Type B pancreatic cell (in vitro differentiated cells): ENCODE measurements at places on chromosomes 4 and X. TPM values are rescaled to one million over a fixed set of nuclear protein-coding genes. Genes with fewer than 3 reads are reported as not detected.

MAGEC3 gene
- 0.14 TPM in 1 of 2 replicates, not detected in the other for total RNA-seq

ANXA3 gene
- total RNA-seq: 56.6 and 135 TPM in 2 replicates

SERPINA7 gene
- total RNA-seq: not detected in 2 replicates

TDO2 gene
- 8.0 and 10.6 TPM in 2 replicates for total RNA-seq

DKK2 gene
- total RNA-seq: 0.81 and 15.1 TPM in 2 replicates

SPANXA1 gene
- total RNA-seq: not detected in 2 replicates

LAGE3 gene
- 12.9 and 15.9 TPM in 2 replicates for total RNA-seq

MUC7 gene
- total RNA-seq: not detected in 2 replicates

GPR173 gene
- total RNA-seq: 4.5 and 11.5 TPM in 2 replicates

- H3K27me3 ChIP-seq: no peaks in the 10 kb centered on the region
- no peak for DNase-seq
- no peaks in the 10 kb centered on the region for H3K36me3 ChIP-seq
- H3K4me3 ChIP-seq: no peak overlapping the region
- no peaks in the 10 kb centered on the region for H3K4me1 ChIP-seq
- H3K27ac ChIP-seq: no peak overlapping the region
Measured at GRCh38 chr4:117949621-117950020, 84.7 kb upstream of the NDST3 start.

- H3K4me1 ChIP-seq: no peaks in the 10 kb centered on the region
- H3K4me3 ChIP-seq: no peak overlapping the region
- no peaks in the 10 kb centered on the region for H3K36me3 ChIP-seq
Measured at GRCh38 chrX:714131-714530, 83.5 kb downstream of the SHOX start.

DNA sequence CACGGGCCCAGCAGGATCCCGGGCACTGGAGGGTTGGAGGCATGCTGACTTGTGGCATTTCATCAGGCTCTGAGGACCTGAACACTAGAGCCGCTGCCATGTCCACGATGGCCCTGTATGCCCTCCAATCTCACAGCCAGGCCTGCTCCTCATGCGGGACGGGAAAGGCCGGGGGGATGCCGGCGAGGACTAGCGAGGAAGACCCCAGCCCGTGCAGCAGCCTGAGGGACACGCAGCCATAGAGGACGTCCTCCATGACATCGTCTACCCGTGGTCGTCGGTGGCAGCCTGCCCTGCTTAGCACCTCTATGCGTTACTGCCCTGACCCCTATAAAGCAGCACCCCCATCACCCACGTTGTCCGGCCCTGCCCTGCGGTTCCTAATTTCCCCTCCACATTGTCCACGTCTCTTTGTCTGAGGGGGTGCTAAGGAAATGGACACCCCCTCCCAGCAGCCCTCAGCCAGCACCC lies 32.6 kb downstream of the HMX1 start:
- peaks cover 19% of the 10 kb centered on the region for H3K4me1 ChIP-seq
- peaks cover 29% of the 10 kb centered on the region for H3K27me3 ChIP-seq
- H3K36me3 ChIP-seq: peaks cover 4% of the 10 kb centered on the region
- H3K27ac ChIP-seq: no peak overlapping the region
- peak; percentile 67 for DNase-seq
- no peak overlapping the region for H3K4me3 ChIP-seq

DNA sequence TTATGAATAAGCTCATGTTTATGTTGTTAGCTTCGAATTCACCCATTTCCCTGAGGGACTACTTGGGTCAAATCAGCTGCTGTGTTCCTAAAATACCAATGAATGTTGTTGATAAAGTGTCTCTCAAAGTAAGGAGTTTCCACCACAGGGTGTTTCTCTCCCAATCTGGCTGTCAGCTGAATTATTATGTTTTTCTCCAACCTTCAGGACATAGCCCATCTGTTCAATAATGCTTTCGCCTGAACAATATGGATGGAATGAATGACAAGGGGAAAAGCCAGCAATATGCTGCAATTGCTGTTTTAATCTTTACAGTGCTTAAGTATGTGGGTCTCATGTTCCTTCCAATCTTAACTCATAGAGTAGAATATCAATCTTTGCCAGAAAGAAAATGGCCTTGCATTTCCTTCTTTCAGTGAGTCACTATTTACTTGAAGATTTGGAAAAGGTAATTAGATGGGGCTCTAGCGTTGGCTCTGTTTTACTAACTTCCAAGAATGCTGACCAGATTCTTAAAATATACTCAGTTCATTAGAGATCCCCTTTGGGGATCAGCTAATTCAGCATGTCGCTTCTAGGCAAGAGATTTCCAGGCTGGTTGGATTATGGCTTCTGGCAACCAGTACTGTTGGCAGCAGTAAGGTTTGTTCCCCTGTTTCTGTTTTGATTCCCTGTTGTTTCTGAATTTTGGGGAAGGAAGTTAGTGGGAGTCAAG lies 410.5 kb downstream of the PPP3CA start:
- H3K27ac ChIP-seq: no peak overlapping the region
- no peaks in the 10 kb centered on the region for H3K27me3 ChIP-seq
- DNase-seq: no peak
- H3K36me3 ChIP-seq: no peaks in the 10 kb centered on the region
- H3K4me1 ChIP-seq: peaks cover 8% of the 10 kb centered on the region

GRCh38 chr4:150010525-150011126 lies 67.6 kb upstream of the DCLK2 start:
- no peaks in the 10 kb centered on the region for H3K36me3 ChIP-seq
- H3K27ac ChIP-seq: no peak overlapping the region
- peaks cover 18% of the 10 kb centered on the region for H3K4me1 ChIP-seq
- no peak for DNase-seq

DNA sequence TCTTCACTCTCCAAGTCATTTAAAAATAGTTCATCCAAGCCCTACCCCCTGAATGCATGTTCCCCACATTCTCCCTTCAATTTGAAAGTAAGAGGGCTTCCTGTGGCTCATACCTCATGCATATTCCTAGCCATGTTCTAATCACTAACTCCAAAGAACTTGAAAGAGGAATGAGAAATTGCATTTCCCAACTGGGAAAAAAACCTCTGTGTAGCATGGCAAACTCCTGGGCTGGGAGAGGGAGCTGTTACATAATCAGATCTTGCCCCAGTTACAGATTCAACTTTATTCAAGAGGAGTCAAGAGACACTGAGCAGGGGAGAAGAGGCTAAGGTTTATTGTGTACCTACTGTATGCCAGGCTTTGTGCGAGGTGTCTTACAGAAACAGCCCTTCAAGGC lies 90.2 kb downstream of the SLC2A9 start:
- H3K4me3 ChIP-seq: no peak overlapping the region
- H3K27me3 ChIP-seq: peaks cover 42% of the 10 kb centered on the region
- H3K36me3 ChIP-seq: no peaks in the 10 kb centered on the region
- no peak overlapping the region for H3K27ac ChIP-seq
- H3K4me1 ChIP-seq: peaks cover 3% of the 10 kb centered on the region

GRCh38 chrX:71547339-71547738 lies 14.4 kb downstream of the OGT start:
- no peaks in the 10 kb centered on the region for H3K27me3 ChIP-seq
- no peak for DNase-seq
- peaks cover 11% of the 10 kb centered on the region for H3K36me3 ChIP-seq
- no peaks in the 10 kb centered on the region for H3K4me1 ChIP-seq
- no peak overlapping the region for H3K4me3 ChIP-seq

GRCh38 chr4:57280481-57280880 lies 170.3 kb upstream of the IGFBP7 start:
- DNase-seq: no peak
- H3K27ac ChIP-seq: no peak overlapping the region
- no peak overlapping the region for H3K4me3 ChIP-seq

DNA sequence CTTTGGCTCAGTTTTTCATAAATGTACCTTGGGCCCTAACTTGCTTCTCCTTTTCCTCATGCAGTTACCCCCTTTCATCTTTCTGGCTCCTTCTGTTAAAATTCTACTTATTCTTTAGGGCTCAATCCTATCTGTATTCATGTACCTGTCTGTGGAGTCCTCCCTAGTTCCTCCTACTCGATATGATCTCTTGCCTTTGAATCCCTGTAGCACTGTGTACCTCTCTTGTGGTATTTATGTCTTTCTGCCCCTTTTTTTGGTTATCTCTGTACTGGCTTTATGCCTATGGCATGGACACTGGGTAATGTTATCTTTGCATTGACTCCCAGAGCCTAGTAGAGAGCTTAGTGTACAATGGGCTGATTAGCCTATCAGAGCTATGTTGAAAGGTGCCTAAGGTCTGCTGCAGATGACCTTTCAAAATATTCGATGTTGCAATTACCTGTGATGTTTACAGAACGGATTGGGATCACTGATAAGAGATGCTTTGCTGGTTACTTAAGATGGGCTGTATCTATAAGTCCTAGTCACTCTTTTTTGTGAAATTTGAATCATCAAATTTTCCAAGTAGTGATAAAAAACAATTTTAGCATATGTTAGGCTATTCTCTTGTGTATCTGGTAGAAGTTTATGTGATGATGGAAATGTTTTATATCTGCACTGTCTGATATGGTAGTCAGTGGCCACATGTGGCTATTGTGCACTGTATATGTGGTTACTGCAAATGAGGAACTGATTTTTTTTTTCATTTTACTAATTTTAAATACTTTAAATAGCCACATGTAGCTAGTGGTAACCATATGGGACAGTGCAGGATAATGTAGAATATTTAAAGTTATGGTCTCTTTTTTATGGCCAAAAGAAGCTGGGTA lies 33.5 kb downstream of the TMEM164 start:
- peaks cover 4% of the 10 kb centered on the region for H3K36me3 ChIP-seq
- H3K27ac ChIP-seq: no peak overlapping the region
- H3K4me1 ChIP-seq: peaks cover 27% of the 10 kb centered on the region
- no peak for DNase-seq
- H3K27me3 ChIP-seq: no peaks in the 10 kb centered on the region
